ENCODE measurements at places on chromosomes 7 and 10.

DNA sequence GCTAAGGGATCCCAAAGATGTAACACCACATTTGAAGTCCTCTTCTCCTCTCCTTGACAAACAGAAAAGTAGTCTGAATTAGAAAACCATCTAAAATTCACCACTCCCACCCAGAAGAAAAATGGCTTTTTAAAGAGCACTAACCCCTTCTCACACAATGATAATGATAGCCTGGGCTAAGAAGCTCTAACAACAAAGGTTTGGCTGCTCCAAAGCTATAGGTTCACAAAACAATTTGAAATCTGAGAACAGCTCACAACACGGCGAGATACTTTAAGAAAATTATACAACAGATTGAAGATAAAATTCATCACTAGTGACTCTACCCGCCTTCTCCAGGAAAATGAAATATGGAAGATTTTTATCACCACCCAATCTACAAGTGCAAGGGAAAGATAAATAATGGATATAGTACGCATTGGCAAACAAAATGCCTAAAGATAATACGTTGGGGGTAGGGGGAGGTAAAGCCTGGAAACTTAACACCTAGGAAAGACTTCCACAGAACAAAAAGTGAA is 7.4 kb downstream of the ITGB1 start:
- DNase-seq, result no peak

- DNase-seq, result no peak
These were observed 3.4 kb upstream of the PRKAR2B start for GRCh38 chr7:107041097-107041496.

DNA sequence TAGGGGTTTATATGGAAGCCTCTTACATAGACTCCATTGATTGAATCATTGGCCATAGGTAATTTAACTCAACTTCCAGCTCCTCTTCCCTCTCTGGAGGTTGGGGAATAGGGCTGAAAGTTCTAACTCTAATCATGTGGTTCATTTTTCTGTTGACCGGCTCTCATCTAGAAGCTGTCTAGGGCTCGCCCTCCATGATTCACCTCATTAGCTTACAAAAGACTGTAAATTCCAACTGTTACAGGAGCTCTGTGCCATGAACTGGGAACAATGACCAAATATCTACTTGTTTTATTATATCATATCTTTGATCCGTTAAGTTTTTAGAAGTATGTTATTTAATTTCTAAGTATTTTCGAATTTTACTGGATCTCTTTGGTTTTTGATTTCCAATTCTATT is 263.0 kb downstream of the TCF7L2 start:
- DNase-seq, result no peak

GRCh38 chr7:135454060-135454459 is 55.8 kb downstream of the CNOT4 start:
- DNase-seq, result no peak

GRCh38 chr7:65749518-65749917 is 123.4 kb upstream of the VKORC1L1 start:
- DNase-seq, result no peak

DNA sequence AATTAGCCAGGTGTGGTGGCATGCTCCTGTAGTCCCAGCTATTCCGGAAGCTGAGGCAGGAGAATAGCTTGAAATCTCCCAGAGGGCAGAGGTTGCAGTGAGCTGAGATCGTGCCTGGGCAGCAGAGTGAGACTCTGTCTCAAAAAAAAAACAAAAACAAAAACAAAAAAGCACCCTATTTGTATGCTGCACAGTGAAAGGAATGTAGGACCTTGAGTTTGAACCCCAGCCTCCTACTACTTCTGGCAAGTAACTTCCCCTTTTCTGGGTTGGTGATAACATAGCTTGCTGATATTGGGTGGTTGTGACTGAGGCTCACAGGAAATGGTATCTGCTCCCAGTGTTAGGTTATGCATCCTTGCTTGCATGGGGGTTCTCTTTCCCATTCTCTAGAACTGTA is 205.3 kb downstream of the BUB3 start:
- no peak for DNase-seq

DNA sequence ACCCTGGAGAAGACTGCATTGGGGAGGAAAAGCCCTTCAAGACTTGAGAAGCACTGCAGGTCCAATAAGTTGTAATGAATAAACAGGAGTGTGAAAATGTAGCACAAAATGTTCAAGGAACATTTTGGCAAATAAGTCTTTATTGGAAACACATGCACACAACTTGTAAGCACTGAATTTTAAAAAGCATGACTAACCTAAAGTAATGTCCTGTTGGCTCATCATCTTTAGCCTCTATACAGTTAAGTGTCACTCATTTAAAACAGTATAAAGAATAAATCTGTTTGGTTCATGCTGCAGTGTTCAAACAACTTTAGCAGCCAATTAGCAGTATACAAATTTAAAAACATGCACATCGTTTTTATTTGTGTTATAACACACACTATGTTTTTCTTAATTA is 108.6 kb downstream of the CDK6 start:
- no peak for DNase-seq

DNA sequence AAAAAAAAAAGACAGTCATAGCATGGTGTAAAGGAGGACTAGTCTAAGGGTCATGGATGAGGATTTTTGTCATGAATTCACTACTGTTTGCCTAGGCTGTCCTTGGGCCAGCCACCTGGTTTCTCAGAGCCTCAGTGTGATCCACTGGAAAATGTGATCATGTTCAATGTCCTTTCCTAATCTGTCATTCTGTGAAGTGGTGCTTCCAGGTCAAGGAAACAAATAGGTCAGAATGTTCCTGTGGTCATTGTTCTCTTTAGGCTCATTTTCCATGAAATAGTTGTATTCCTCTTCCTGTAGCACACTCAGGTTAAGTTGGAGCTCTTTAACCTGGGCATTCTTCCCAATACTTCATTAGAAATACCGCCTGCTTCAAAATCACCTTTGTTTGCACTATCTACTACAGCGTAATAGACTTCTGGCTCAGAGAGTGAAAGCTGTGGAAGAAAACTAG is 16.5 kb downstream of the CD36 start:
- no peak for DNase-seq

DNA sequence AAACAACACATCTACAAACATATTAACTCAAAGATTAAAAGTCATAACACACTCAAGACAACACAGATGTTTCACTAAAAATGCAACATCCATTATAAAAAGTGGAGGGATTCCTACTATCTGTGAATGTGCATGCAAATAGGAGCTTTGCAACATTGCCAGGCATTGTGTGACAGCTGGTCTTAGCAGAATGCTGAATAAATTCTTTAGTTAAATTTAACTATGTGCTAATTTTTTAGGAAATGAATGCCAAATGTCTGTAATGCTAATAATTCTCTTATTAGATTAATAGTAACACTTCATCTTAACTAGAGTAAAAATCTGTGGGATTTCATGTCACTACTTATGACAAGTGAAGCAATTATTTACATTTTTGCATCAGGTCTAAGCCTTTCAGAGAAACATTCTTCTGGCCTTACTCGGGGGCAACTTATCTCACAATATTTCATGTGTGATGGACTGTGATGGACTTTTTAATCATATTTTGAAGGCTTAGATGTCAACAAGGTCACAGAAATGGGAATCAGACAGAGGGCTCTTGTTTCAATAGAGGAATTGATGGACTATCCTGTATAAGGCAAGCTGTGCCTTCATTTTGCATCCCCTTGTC is 524.6 kb upstream of the KCND2 start:
- no peak for DNase-seq

DNA sequence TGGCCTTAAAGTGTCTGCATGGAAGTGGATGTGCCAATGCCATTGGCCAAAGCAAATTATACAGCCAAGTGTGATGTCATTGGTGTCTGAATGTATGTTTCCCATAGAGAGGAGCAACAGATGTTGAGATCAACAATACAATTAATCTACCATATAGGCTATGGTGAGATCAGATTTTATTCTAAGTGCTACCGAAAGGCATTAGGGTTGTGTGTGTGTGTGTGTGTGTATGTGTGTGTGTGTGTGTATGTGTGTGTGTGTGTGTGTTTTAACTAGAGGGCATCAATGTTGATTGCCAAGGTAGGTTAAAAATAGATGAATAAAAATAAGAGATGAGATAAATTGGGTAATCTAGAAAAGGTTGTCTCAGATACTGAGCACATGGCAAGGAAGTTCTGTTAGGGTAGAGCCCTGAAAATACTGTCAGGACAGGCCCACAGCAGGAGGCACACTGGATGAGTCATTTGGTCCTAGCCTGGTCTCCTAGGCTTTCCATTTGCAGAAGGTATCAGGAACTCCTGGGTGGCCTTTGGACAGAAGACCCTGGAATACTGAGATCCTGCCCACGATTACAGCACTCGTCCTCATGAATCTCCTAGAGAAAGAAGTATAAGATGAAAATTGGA is 446.0 kb upstream of the PODXL start:
- no peak for DNase-seq

- no peak for DNase-seq
These were observed 1.1 kb downstream of the SH3PXD2A start for GRCh38 chr10:103854265-103854685.

GRCh38 chr7:101593556-101593955 is 35.5 kb downstream of the MYL10 start:
- no peak for DNase-seq

DNA sequence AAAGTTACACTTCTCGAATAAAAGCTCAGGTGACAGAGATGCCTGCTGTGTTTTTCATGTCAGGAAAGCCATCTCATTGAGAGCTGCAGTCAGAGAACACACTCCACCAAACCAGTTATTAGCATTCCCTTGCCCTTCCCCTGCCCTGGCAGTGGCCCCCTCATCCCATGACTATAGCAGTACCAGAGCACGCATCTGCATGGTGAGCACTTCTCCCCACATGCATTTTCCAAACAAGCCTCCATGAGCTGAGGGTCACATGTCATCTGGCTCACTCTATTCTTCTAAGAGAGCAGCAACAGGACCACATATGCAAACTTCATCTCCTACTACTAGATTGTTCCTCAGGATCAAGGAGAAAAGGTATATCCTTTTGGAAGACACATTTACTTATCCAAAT is 42.4 kb upstream of the FGL2 start:
- DNase-seq, result no peak

GRCh38 chr7:159064121-159064815 is 80.4 kb downstream of the VIPR2 start:
- DNase-seq, result no peak

- no peak for DNase-seq
These were observed 175.1 kb downstream of the HGF start for GRCh38 chr7:81594767-81595166.

- no peak for DNase-seq
These were observed 183.3 kb downstream of the NPSR1 start for GRCh38 chr7:34841326-34841725.

GRCh38 chr10:78465431-78465830 is 431.8 kb downstream of the RPS24 start:
- DNase-seq, result no peak

GRCh38 chr10:124168991-124169802 is 75.8 kb upstream of the CHST15 start:
- no peak for DNase-seq

DNA sequence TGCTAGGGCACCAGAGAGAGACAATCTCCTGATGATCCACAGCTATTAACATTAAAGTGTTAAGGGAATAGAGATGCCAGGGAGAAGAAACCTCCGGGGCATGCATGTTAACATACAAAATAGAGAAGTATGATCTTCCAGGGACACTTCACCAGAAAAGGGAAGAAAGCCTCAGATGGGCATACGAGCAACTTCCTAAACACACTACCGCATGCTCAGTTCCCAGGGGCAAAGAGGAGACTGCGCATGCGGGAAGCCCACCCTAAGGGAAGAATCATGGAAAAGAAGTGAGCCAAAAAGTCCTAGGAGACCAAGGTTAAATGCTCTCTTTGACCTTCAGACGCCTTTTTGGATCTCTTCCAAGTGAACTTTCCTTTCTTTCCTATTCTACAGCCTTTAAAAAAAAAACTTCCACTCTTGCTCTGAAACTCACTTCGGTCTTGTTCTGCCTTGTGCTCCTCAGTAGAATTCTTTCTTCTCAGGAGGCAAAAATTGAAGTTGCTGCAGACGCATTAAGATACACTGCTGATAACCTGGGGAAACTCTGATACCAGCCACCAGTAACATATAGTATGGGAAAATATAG is 1211.3 kb downstream of the REEP3 start:
- DNase-seq, result no peak

- DNase-seq, result no peak
These were observed 84.7 kb downstream of the NRP1 start for GRCh38 chr10:33249659-33250345.

- DNase-seq, result no peak
These were observed 112.5 kb downstream of the PRPF18 start for GRCh38 chr10:13699216-13699615.

- DNase-seq, result no peak
These were observed 25.2 kb upstream of the FIGNL1 start for GRCh38 chr7:50475340-50475739.

DNA sequence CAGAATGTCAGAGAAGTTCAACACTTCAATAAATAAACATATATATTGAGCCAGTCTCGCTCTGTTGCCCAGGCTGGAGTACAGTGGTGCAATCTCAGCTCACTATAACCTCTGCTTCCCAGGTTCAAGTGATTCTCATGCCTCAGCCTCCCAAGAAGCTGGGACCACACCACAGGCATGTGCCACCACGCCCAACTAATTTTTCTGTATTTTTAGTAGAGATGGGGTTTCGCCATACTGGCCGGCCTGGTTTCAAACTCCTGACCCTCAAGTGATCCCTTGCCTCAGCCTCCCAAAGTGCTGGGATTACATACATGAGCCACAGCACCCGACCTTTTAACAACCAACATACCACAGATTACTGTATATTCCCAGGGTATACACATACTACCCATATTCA is 134.2 kb downstream of the JMJD1C start:
- DNase-seq, result no peak

DNA sequence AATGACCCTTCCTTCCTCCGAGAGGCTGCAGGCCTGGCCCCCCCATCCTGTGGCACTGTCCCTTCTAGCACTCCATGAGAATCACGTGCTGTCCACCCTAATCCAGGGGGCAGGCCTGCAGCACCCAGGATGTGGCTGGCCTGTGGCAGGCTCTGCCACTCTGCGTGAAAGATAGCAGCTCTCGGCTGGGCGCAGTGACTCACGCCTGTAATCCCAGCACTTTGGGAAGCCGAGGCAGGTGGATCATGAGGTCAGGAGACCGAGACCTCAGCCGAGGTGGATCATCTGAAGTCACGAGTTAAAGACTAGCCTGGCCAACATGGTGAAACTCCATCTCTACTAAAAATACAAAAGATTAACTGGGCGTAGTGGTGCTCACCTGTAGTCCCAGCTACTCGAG is 18.9 kb upstream of the LFNG start:
- DNase-seq, result no peak

GRCh38 chr7:50450590-50451032 is 461 bp upstream of the FIGNL1 start:
- peak; percentile 21 for DNase-seq

DNA sequence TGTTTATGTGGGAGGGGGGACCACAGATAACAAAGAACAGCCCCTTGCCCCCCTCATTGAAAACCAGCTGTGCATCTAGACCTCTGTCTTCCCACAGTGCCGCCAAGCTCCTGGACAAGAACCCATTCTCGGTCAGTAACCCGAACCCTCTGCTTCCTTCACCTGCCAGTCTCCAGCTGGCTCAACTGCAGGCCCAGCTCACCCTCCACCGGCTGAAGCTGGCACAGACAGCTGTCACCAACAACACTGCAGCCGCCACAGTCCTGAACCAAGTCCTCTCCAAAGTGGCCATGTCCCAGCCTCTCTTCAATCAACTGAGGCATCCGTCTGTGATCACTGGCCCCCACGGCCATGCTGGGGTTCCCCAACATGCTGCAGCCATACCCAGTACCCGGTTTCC is 91.0 kb upstream of the PDCD4 start:
- DNase-seq, result peak; percentile 51

GRCh38 chr7:26439521-26440232 is 148.0 kb downstream of the SNX10 start:
- no peak for DNase-seq
